Activated naive CD8-positive, alpha-beta T cell treated with anti-CD3 and anti-CD28 coated beads, Interleukin-2, amount 10 ng/mL, durations not matched to agents 7 days and 5 days (primary cell): ENCODE measurements at places on chromosomes 12 and 14. TPM values are rescaled to one million over a fixed set of nuclear protein-coding genes. Genes with fewer than 3 reads are reported as not detected.

Gene OR9K2
- total RNA-seq: not detected

GRCh38 chr12:28459481-28459880 is 269.2 kb downstream of the CCDC91 start:
- H3K27ac ChIP-seq: no peak overlapping the region
- H3K4me1 ChIP-seq: no peaks in the 10 kb centered on the region
- DNase-seq: no peak
- H3K27me3 ChIP-seq: no peaks in the 10 kb centered on the region

Gene MYO1A
- total RNA-seq: 1.2 TPM

DNA sequence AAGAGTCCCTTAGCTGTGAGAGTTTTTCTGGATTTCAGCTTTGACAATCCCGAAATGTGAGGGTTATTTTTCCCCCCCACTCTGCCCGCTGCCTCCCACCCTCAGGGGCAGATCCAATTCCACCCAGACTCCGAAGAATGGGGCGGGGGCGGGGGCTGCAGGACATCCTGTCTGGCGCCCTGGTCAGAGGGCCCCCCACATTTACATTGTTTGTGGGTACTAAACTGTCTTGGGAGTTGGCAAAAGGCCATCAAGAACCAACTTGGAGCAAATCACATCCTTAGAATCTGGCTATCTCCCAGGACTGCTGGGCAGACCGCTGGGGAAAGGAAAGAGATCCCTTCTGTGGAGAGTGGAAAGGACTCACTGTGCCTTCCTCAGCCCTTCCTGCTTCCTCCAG is 2.4 kb downstream of the EMP1 start:
- H3K36me3 ChIP-seq: no peaks in the 10 kb centered on the region
- peaks cover 28% of the 10 kb centered on the region for H3K4me1 ChIP-seq
- H3K4me3 ChIP-seq: no peak overlapping the region
- H3K27ac ChIP-seq: no peak overlapping the region

- H3K36me3 ChIP-seq: peaks cover 33% of the 10 kb centered on the region
- no peak overlapping the region for H3K27ac ChIP-seq
- H3K27me3 ChIP-seq: no peaks in the 10 kb centered on the region
- no peak overlapping the region for H3K4me3 ChIP-seq
These were observed 61.0 kb downstream of the SUSD6 start for GRCh38 chr14:69672356-69672755.

GRCh38 chr12:86931714-86932113 is 675.5 kb upstream of the MGAT4C start:
- H3K36me3 ChIP-seq: no peaks in the 10 kb centered on the region
- H3K4me3 ChIP-seq: no peak overlapping the region
- H3K4me1 ChIP-seq: no peaks in the 10 kb centered on the region
- no peak overlapping the region for H3K27ac ChIP-seq

Gene NANOG
- not detected for total RNA-seq

Gene CIROP
- total RNA-seq: not detected

- H3K4me3 ChIP-seq: no peak overlapping the region
- H3K27ac ChIP-seq: no peak overlapping the region
- DNase-seq: no peak
- peaks cover 7% of the 10 kb centered on the region for H3K36me3 ChIP-seq
These were observed 17.7 kb downstream of the ATP2B1 start for GRCh38 chr12:89690925-89691324.

- DNase-seq: no peak
- peaks cover 15% of the 10 kb centered on the region for H3K36me3 ChIP-seq
- no peaks in the 10 kb centered on the region for H3K27me3 ChIP-seq
- no peak overlapping the region for H3K27ac ChIP-seq
These were observed 35.4 kb upstream of the AACS start for GRCh38 chr12:125029761-125030358.

Gene TAS2R46
- total RNA-seq: 1.2 TPM

GRCh38 chr14:105537580-105538474 is 11.4 kb downstream of the TMEM121 start:
- peaks cover under 1% of the 10 kb centered on the region for H3K4me1 ChIP-seq
- H3K27ac ChIP-seq: no peak overlapping the region
- H3K36me3 ChIP-seq: no peaks in the 10 kb centered on the region
- H3K4me3 ChIP-seq: no peak overlapping the region

Gene PIWIL1
- total RNA-seq: not detected

- peaks cover 7% of the 10 kb centered on the region for H3K36me3 ChIP-seq
- no peak overlapping the region for H3K27ac ChIP-seq
- H3K4me3 ChIP-seq: no peak overlapping the region
- H3K27me3 ChIP-seq: peaks cover 2% of the 10 kb centered on the region
These were observed 149.4 kb downstream of the RPAP3 start for GRCh38 chr12:47556261-47557030.

DNA sequence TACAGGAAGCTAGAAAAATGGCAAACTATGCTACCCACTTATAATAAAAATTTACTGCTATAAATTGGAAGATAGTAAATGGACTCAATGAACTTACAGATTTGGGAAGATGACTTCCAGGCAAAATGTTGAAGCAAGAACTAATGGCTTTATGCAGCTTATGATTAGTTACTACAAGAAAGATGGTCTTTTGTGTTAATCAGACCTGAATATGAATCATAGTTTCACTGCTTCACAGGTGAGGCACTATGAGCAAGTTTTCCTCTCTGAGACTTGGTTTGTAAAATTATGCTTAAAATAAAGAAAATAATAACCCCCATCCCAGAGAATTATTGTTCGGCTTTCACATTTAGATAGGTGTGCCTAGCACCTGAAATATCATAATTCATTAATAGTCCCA is 19.8 kb upstream of the DCN start:
- H3K4me1 ChIP-seq: no peaks in the 10 kb centered on the region
- H3K4me3 ChIP-seq: no peak overlapping the region
- no peaks in the 10 kb centered on the region for H3K27me3 ChIP-seq
- no peak for DNase-seq
- no peak overlapping the region for H3K27ac ChIP-seq

- H3K4me1 ChIP-seq: peaks cover 5% of the 10 kb centered on the region
- DNase-seq: no peak
- H3K4me3 ChIP-seq: no peak overlapping the region
- peaks cover 2% of the 10 kb centered on the region for H3K36me3 ChIP-seq
- no peak overlapping the region for H3K27ac ChIP-seq
These were observed 26.9 kb downstream of the SCARB1 start for GRCh38 chr12:124836759-124837158.

Gene DHRS7
- 73.0 TPM for total RNA-seq

DNA sequence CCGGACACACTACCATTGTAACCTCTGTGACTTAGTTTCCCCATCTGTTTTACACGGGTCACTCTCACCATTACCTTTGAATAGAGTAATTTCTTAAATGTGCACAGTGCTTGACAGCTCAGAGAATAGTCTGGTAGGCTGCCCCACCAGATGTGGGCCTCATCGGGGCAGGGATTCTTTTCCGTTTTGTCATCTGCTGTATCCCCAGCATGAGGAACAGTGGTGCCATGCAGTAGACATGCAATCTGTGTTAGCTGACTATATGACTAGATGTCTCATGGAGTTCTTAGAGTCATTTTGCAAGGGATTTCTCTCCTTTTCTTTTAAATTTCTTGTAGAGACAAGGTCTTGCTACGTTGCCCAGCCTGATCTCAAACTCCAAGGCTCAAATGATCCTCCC is 44.9 kb upstream of the PLEKHG3 start:
- peaks cover 8% of the 10 kb centered on the region for H3K4me1 ChIP-seq
- no peak overlapping the region for H3K27ac ChIP-seq
- peak overlapping the region; percentile 67 for H3K4me3 ChIP-seq
- H3K36me3 ChIP-seq: no peaks in the 10 kb centered on the region

Gene SPX
- total RNA-seq: 0.23 TPM

- H3K36me3 ChIP-seq: peaks cover 2% of the 10 kb centered on the region
- no peaks in the 10 kb centered on the region for H3K27me3 ChIP-seq
- H3K27ac ChIP-seq: peak overlapping the region; percentile 83
- DNase-seq: no peak
These were observed 1.2 kb upstream of the MED13L start for GRCh38 chr12:116278667-116279066.

GRCh38 chr12:49866859-49867569 is 24.1 kb upstream of the BCDIN3D start:
- no peak overlapping the region for H3K27ac ChIP-seq
- peak; percentile 80 for DNase-seq
- H3K4me3 ChIP-seq: no peak overlapping the region
- peaks cover 5% of the 10 kb centered on the region for H3K4me1 ChIP-seq
- peaks cover 14% of the 10 kb centered on the region for H3K27me3 ChIP-seq

DNA sequence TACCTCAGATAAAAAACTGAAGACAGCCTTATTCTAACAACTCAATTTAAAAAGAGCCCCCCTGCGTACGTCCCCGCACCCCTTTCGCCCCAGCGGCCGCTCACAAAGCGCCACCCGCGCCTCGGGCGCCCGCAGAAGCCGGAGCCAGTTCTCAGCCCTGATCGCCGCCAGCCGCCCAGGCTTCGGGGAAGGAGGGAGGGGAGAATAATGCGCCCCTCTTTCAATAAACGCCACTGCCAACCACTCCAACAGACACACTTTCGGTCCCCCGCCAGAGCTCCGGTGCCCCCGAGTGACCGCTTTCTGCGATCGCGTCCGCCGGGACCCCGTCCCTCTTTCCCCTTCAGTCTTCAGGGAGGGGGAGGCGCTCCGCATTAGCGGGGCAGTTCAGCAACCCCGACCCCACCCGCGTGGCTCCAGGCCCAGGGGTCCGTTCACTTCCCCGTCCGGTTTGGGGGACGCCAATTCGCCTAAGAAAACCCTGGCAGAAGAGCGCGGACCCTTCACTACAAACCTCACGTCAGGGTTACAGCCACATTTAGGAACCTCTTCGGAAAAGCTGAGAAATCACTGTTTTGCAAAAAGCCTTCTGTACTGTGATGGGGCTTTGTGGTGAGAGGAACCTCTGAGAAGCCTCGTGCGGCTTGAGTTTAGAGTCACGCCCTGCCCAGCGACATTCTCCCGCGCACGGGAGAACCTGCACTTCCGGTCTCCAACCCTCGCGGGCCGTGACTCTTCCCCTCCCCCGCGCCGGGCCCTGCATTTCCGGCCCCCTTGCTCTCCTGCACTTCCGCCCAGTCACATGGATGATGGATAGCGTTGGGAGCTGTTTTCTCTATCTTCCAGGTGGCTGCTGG is 18.7 kb downstream of the FOXG1 start:
- no peak overlapping the region for H3K27ac ChIP-seq
- H3K4me3 ChIP-seq: no peak overlapping the region
- H3K4me1 ChIP-seq: peaks cover 2% of the 10 kb centered on the region
- peaks cover 2% of the 10 kb centered on the region for H3K36me3 ChIP-seq
- H3K27me3 ChIP-seq: peaks cover 21% of the 10 kb centered on the region
- no peak for DNase-seq

DNA sequence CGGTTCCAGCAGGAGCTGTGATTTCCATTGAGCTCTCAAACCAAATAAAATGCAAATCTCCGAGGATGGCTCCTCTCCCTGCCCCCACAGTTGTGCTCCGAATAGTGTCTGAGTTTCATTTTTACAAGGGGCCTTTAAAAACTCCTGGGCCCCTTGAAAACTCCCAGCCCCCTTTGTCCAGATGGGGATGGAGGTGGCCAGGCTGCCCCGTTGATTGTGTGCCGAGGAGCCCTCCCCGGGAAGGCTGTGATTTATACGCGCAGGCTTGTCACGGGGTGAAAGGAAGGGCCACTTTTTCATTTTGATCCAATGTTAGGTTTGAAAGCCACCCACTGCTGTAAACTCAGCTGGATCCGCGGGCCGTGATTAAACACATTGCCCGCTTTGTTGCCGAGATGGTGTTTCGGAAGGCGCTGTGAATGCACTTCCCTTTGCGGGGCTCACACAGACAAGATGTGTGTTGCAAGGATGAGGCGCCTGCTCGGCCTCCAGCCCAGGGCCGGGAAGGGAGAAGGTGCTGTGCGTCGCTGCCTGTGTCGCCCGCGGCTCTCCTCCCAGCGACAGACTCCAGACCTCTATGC is 98.8 kb downstream of the TMEM132C start:
- DNase-seq: no peak
- peaks cover 12% of the 10 kb centered on the region for H3K27me3 ChIP-seq
- no peak overlapping the region for H3K4me3 ChIP-seq
- no peaks in the 10 kb centered on the region for H3K4me1 ChIP-seq

DNA sequence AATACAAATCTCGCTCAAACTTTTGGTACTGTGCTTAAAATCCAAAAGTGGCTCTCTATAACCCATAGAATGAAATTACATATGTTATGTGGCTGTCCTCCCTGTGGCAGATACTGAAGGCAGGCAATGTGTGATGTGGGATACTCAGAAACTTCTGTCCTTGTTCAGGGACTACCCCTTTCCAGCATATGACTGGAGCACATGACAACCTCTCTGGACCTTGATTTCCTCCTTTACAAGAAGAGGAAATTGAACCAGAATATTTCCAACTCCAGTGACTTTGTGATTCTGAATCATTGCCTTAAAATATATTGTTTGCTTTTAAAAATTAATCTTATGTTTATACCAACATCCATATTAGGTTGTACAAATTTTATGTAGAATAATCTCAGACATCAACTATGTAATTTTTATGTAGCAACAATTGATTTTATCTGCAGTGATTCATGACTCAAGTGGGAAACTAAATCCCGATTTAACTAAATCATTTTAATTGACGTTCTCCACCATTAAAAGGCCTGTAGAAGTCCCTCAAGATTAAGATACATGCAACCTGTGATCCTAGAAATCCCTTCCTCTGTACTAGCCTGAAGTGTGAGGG is 162.4 kb downstream of the AKAP6 start:
- no peaks in the 10 kb centered on the region for H3K36me3 ChIP-seq
- H3K4me1 ChIP-seq: no peaks in the 10 kb centered on the region
- no peak overlapping the region for H3K27ac ChIP-seq
- H3K4me3 ChIP-seq: no peak overlapping the region

Gene FOXN4
- total RNA-seq: not detected

DNA sequence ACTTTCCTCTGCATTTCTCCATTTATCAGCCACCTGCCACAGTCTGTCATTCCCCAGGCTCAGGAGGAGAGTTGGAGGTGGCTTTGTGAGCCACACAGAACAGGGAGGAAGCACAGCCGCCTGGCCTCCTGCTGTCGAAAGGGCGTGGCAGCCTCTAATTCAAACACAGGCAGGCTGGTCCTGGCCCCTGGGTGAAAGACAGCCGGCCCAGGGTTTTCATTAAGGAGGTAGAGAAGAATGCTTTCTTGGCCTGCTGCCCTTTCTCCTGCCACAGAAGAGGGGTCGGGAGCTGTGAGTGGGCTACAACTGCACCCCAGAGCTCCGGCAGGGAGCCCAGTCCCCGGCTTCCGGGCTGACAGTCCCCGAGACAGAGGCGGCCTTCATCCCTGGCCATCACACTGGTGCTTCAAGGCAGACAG is 108.6 kb upstream of the FZD10 start:
- no peak for DNase-seq
- H3K36me3 ChIP-seq: peaks cover 6% of the 10 kb centered on the region
- H3K27me3 ChIP-seq: peaks cover 4% of the 10 kb centered on the region
- H3K27ac ChIP-seq: no peak overlapping the region
- no peak overlapping the region for H3K4me3 ChIP-seq

DNA sequence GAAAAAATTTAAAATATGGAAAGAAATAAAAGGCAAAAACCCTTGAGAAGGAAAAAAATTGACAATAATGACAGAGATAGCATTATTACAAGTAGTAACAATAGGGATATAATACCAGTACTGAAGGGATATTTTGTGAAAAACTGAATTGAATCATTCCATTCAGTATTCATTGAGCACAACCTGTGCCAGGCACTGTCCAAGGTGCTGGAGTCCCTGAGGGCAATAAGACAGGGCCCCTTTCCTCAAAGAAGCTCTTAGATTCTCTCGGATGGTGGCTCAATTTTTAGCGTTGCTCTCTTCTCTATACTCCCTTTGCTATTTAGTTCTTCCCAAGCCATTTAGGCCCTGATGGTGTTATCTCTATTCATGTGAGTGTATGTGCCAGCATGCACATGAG is 34.3 kb upstream of the GAS2L3 start:
- H3K4me1 ChIP-seq: no peaks in the 10 kb centered on the region
- H3K27ac ChIP-seq: no peak overlapping the region
- no peaks in the 10 kb centered on the region for H3K27me3 ChIP-seq
- DNase-seq: peak; percentile 31
- no peaks in the 10 kb centered on the region for H3K36me3 ChIP-seq

GRCh38 chr12:13942826-13943225 is 38.6 kb downstream of the GRIN2B start:
- peaks cover 15% of the 10 kb centered on the region for H3K27me3 ChIP-seq
- H3K27ac ChIP-seq: no peak overlapping the region
- H3K4me3 ChIP-seq: no peak overlapping the region
